ENCODE measurements at places on chromosomes 3 and 15. TPM values are rescaled to one million over a fixed set of nuclear protein-coding genes. Genes with fewer than 3 reads are reported as not detected.

DNA sequence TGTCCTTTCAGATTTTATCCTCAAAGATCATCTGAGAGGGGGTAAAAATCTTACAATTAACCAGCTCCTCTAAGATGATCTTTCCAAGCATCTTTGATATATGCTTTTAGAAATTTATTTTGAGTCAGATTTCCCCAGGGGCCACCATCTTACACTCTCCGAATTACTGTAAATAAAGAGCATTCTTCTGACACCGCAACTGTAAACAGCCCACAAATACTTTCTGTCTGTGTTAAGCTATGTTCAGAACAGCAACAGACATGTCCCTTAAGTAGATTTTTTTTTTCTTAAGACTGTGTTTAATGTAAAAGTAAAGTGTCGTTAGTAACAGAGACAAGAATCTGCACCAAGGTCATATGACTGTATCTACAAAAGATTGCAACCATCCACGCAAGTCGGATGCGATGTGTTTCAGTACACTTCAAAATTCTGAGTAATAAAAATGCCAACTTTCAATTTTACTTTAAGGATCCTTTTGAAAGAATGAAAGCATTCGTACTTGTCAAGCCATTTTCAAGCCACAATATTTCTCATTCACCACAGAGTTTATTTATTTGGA, 159.0 kb upstream of the KCNH8 start:
- H3K27ac ChIP-seq, result no peak overlapping the region
- no peaks in the 10 kb centered on the region for H3K4me1 ChIP-seq
- DNase-seq, result no peak
- H3K4me3 ChIP-seq, result no peak overlapping the region
- no peaks in the 10 kb centered on the region for H3K36me3 ChIP-seq

DNA sequence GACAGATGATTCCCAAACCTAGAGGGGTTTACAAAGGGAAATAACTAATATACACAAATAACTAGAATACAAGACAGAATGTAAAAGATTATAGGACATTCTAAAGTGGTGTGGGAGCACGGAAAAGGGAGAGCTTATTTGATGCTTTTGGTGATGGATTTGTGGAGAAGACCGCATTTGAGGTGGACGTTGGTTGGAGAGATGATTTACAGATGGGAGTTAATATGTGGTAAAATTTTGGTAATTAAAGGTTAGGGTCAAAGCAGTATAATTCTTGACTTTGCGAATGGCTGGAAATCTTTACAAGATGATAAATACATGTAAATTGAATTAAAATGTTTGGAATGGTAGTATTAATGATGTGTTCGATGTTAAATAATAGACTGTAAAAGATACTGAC, 1.2 kb downstream of the KNL1 start:
- no peak overlapping the region for H3K27ac ChIP-seq
- H3K27me3 ChIP-seq, result no peaks in the 10 kb centered on the region
- peak overlapping the region; percentile 76 for H3K4me3 ChIP-seq
- DNase-seq, result no peak
- H3K36me3 ChIP-seq, result no peaks in the 10 kb centered on the region

AADACL2 gene
- total RNA-seq, result not detected

- no peak overlapping the region for H3K27ac ChIP-seq
- no peak for DNase-seq
- no peak overlapping the region for H3K4me3 ChIP-seq
- H3K27me3 ChIP-seq, result no peaks in the 10 kb centered on the region
- peaks cover 11% of the 10 kb centered on the region for H3K4me1 ChIP-seq
Observed at GRCh38 chr15:33091983-33092693, 102.4 kb downstream of the FMN1 start.

GRCh38 chr15:90981681-90982080, 12.7 kb downstream of the PRC1 start:
- H3K4me3 ChIP-seq, result no peak overlapping the region
- H3K4me1 ChIP-seq, result no peaks in the 10 kb centered on the region
- no peak for DNase-seq
- no peaks in the 10 kb centered on the region for H3K27me3 ChIP-seq

GRCh38 chr3:73352841-73353645, 271.7 kb downstream of the PDZRN3 start:
- H3K36me3 ChIP-seq, result no peaks in the 10 kb centered on the region
- H3K4me1 ChIP-seq, result peaks cover 37% of the 10 kb centered on the region
- DNase-seq, result no peak
- H3K27me3 ChIP-seq, result no peaks in the 10 kb centered on the region
- peak overlapping the region; percentile 75 for H3K27ac ChIP-seq
- H3K4me3 ChIP-seq, result no peak overlapping the region

- peaks cover 61% of the 10 kb centered on the region for H3K4me1 ChIP-seq
- H3K4me3 ChIP-seq, result no peak overlapping the region
- DNase-seq, result no peak
- H3K27ac ChIP-seq, result peak overlapping the region; percentile 61
- peaks cover 86% of the 10 kb centered on the region for H3K36me3 ChIP-seq
Observed at GRCh38 chr3:12588039-12589009, 31.4 kb downstream of the MKRN2 start.

IQCF5 gene
- not detected for total RNA-seq

- no peaks in the 10 kb centered on the region for H3K4me1 ChIP-seq
- no peak overlapping the region for H3K27ac ChIP-seq
- no peak for DNase-seq
Observed at GRCh38 chr3:147987549-147987948, 578.4 kb downstream of the ZIC1 start.

- H3K4me3 ChIP-seq, result no peak overlapping the region
- no peak overlapping the region for H3K27ac ChIP-seq
- DNase-seq, result no peak
- no peaks in the 10 kb centered on the region for H3K36me3 ChIP-seq
- no peaks in the 10 kb centered on the region for H3K27me3 ChIP-seq
- H3K4me1 ChIP-seq, result no peaks in the 10 kb centered on the region
Observed at GRCh38 chr3:166580561-166580960, 743.3 kb upstream of the BCHE start.

DNA sequence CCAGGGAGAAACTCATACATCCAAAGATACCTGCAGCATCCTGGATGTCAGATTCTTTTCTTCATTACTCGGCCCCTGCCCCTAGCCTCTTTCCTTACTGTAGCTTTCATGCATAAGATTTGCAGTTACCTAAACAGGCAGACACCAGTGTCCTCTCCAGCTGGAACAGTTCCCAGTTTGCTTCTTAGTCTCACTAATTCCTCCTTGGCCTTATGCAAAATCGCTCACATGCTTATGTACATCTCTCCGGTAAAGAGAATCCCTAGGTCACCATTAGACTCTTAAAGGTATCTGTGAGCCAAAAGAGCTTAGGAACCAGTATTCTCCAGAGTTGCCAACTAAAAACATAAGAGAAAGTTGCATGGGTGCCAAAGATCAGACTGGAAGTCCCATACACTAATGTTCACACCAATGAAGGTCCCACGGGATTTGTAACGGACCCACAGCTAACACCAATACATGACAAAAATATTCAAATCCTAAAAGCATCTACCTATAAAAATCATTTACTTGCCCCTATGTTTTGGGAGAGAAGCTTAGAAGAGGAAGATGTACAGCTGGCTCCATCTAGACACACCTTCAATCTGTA, 66.6 kb downstream of the CBLB start:
- H3K27ac ChIP-seq, result peak overlapping the region; percentile 51
- peaks cover 84% of the 10 kb centered on the region for H3K4me1 ChIP-seq
- H3K27me3 ChIP-seq, result no peaks in the 10 kb centered on the region
- H3K4me3 ChIP-seq, result no peak overlapping the region

GRCh38 chr3:151795276-151795675, 18.6 kb upstream of the AADAC start:
- no peak overlapping the region for H3K4me3 ChIP-seq
- no peaks in the 10 kb centered on the region for H3K36me3 ChIP-seq
- no peaks in the 10 kb centered on the region for H3K4me1 ChIP-seq
- no peak overlapping the region for H3K27ac ChIP-seq
- H3K27me3 ChIP-seq, result no peaks in the 10 kb centered on the region

DNA sequence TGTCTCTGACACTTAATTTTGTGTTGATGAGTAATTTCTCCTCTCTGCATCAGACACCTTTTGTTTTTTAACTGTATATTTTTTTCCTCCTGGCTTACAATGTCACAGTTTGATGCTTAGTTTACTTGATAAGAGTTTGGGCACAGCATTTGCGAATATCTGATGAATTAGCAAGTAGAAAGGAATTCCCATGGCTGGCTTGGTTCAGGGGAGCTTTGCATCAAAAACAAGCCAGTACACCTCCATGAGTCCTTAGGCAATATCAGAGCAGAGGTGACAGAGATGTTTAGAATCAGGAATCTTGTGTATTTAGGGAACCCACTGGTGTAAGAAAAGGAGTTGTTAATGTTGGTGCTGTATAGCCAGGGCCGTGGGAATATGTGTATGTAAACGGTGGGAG, 9.3 kb downstream of the ARHGEF26 start:
- H3K4me1 ChIP-seq, result no peaks in the 10 kb centered on the region
- no peaks in the 10 kb centered on the region for H3K36me3 ChIP-seq

CTXND1 gene
- 2.1 TPM for total RNA-seq

DNA sequence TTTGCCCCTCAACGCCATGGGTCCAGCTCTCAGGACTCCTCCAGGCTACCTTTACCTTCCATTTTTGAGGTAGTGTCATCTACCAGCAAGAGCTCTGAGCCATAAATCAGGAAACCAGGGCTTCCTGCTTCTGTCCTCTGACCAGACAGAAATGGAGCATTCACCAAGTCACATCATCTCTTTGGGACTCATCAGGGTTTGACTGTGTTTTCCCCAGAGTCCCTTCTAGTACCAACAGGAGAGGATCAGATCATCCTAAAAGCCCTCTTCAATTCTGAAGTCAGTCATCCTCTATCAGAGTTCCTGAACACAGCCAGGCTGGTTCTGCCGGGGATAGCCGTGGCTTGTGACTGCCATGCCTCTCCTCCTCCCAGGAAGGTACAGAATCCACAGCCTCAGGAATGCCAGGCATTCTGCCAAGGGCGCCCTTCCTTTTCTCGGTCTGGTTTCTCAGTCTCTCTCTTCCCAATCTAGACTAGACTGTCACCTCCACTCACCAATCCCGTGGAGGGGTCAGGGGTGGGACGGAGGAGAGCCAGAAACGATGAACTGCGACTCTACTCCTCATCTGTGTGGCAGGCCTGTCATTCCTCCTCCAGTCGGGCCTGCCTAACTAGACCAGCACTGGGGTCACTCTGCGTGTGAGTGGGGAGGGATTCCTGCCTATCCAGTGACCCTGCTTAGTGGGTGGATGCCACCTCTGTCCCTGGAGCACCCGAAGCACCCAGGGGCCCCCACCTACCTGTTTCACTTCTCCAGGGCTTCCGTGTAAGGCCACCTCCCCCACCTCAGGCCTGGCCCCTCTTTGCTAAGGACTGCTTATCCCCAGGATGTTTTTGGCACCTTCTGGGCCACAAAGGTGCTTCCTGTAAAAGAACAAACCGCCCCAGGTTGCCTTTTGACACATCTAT, 30.9 kb downstream of the CCNL1 start:
- no peak for DNase-seq
- H3K36me3 ChIP-seq, result no peaks in the 10 kb centered on the region
- no peaks in the 10 kb centered on the region for H3K27me3 ChIP-seq

DNA sequence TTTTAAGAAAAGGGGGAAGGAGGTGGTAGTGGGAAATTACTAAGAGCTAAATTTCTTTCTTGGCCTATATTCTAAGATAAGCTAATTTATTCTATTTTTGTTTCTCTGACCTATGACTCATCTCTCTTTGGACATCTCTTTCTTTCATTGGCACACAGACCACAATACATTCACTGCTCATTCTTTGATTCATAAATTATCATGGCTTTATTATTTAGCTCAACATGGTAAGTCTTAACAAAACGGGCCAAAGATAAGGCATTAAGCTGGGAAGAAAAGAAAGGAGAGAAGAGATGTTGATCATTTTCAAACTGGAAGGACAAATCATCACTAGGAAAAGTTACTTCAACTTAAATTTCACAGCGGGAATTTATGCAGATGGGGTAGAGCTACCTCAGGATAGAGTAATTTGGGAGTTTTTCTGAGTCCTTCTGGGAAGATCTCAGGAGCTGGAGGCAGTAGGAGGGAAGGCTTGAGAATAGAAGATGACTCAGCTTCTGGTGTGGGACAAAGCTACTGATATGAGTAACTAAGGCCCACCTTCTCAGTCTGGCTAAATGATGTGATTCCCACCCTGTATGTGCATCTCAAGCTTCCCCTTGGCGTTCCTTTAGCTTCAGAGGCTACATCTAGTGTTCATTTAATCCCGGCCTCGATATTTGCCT, 7.5 kb upstream of the ALCAM start:
- no peak overlapping the region for H3K4me3 ChIP-seq
- no peak for DNase-seq
- no peaks in the 10 kb centered on the region for H3K4me1 ChIP-seq
- peaks cover 16% of the 10 kb centered on the region for H3K27me3 ChIP-seq
- no peak overlapping the region for H3K27ac ChIP-seq
- no peaks in the 10 kb centered on the region for H3K36me3 ChIP-seq

- no peak overlapping the region for H3K27ac ChIP-seq
- no peak for DNase-seq
- no peaks in the 10 kb centered on the region for H3K27me3 ChIP-seq
- peaks cover 38% of the 10 kb centered on the region for H3K4me1 ChIP-seq
Observed at GRCh38 chr15:39588531-39589192, 7.8 kb downstream of the THBS1 start.

DNA sequence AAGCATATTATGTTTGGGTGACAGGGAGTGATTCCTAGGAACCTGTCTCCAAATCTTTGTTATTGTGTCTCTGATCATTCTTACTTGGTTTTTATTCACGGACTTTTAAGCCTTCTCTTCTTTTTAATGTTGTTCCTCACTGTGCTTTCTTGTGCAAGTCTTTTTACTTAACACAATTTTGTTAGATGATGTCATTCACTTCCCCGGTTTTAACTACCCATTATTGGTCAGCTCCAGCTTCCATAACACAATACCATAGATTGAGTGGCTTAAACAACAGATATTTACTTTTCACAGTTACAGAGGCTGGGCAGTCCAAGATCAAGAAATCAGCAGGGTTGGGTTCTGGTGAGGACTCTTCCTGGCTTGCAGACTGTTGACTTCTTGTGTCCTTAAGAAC, 436.3 kb upstream of the CBLB start:
- no peak overlapping the region for H3K4me3 ChIP-seq
- no peak overlapping the region for H3K27ac ChIP-seq
- no peak for DNase-seq

THPO gene
- total RNA-seq, result 0.11 TPM

PPM1L gene
- 51.1 TPM for total RNA-seq

GRCh38 chr3:15439476-15439875, 12.1 kb downstream of the EAF1 start:
- H3K27me3 ChIP-seq, result no peaks in the 10 kb centered on the region
- DNase-seq, result no peak
- H3K4me3 ChIP-seq, result no peak overlapping the region
- H3K27ac ChIP-seq, result no peak overlapping the region
- peaks cover 11% of the 10 kb centered on the region for H3K4me1 ChIP-seq

VGLL3 gene
- 4.0 TPM for total RNA-seq

GRCh38 chr3:73603762-73604171, 21.0 kb downstream of the PDZRN3 start:
- no peak overlapping the region for H3K4me3 ChIP-seq
- no peaks in the 10 kb centered on the region for H3K27me3 ChIP-seq
- peaks cover 8% of the 10 kb centered on the region for H3K36me3 ChIP-seq
- DNase-seq, result no peak
- peak overlapping the region; percentile 96 for H3K27ac ChIP-seq

LRRC31 gene
- not detected for total RNA-seq

TJP1 gene
- total RNA-seq, result 108 TPM

GRCh38 chr3:125051715-125052581, 3.8 kb downstream of the HEG1 start:
- H3K36me3 ChIP-seq, result peaks cover 4% of the 10 kb centered on the region
- peak overlapping the region; percentile 96 for H3K27ac ChIP-seq
- peak; percentile 70 for DNase-seq
- peak overlapping the region; percentile 90 for H3K4me3 ChIP-seq
- H3K4me1 ChIP-seq, result peaks cover 92% of the 10 kb centered on the region

Measured in left ventricle myocardium inferior (tissue), 1 donor.